Lower leg skin (tissue), 4 donors: ENCODE measurements at places on chromosomes 3 and 15. TPM values are rescaled to one million over a fixed set of nuclear protein-coding genes. Genes with fewer than 3 reads are reported as not detected.

GRCh38 chr15:79615754-79616153 lies 183.6 kb downstream of the MINAR1 start:
- DNase-seq: no peak

PLAAT1 gene
- 6.3 TPM for total RNA-seq

KCNAB1 gene
- 1.6 TPM for total RNA-seq

TMEM87A gene
- 110 TPM for total RNA-seq

ITPKA gene
- not detected for total RNA-seq

- no peak for DNase-seq
Observed at GRCh38 chr3:24138876-24139256, 193.8 kb downstream of the NR1D2 start.

GRCh38 chr3:34109021-34109420 lies 310.6 kb downstream of the PDCD6IP start:
- no peak for DNase-seq

- no peak for DNase-seq
Observed at GRCh38 chr3:124800511-124801258, 70.4 kb downstream of the UMPS start.

GRCh38 chr3:71859123-71859519 lies 74.2 kb upstream of the PROK2 start:
- DNase-seq: no peak

DNA sequence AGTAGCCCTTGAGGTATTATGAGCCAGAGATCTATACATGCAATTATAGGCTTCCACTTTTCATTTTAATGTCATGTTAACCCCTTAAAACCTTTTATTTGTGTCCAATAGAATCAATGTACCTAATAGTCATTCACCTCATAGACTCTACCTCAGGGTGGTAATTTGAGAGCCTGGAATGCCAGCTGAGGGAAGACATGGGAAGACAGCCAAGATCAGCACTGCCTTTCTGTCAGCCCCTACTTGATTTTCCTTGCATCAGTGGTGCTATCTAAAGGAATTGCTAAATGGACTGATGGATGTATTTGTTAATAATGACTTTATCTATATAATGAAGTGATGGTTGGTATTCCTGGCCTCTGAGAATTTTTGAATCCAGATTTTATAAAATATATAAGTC lies 113.3 kb upstream of the GBE1 start:
- DNase-seq: no peak

DNA sequence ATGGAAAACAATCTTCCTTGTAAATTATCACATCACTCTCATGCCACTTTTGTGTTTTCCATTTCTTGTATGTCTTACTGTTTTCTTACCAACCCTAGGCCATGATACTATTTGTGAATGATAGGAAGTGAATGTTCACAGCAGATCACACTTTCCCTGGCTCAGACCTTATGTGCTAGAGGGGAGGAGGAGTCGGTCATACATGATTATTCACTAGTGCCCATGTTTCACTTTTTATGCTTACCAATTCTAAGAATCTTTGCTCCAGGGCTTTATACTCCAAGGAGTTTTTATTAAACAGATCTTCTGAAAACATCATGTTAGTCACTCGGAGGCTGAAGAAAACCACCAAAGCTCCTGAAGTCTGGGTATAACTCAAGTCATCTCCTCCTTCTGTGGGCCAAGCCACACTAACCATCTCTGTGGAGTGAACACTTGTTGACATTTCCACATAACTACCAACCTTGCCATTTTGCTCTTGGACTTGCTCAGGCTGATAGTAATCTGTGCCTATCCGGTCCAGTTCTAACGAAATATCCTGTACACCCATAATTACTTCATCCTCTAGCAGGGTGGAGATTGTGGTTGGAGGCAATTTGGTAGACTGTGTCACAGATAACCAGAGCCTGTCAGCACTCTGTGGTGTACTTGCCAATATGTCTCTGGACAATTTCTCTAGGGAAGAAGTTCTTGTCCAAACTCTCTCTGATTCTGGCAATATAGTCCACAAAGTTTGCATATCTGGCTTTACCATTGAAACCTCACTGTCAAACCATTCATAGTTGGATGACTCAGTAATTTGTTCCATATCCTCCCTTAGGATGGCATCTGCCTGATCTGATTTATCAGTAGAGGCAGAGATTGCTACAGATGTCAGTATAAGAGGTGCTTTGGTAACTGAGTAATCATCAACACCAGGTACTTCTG lies 76.8 kb downstream of the IMPG2 start:
- no peak for DNase-seq

- no peak for DNase-seq
Observed at GRCh38 chr15:87032295-87032694, 952.6 kb downstream of the AGBL1 start.

CLDN16 gene
- total RNA-seq: 2.5 TPM

C15orf39 gene
- 27.2 TPM for total RNA-seq

- DNase-seq: no peak
Observed at GRCh38 chr3:119206611-119207511, 33.5 kb downstream of the UPK1B start.
